ENCODE measurements at places on chromosomes 16 and 17. TPM values are rescaled to one million over a fixed set of nuclear protein-coding genes. Genes with fewer than 3 reads are reported as not detected.

The CES1 gene
- 25.0 TPM for total RNA-seq

The CD300C gene
- total RNA-seq = 0.69 TPM

The UBE2G1 gene
- total RNA-seq = 39.5 TPM

The QRICH2 gene
- total RNA-seq = 3.2 TPM

The AP2B1 gene
- total RNA-seq = 69.7 TPM

The RDM1 gene
- total RNA-seq = 1.2 TPM

DNA sequence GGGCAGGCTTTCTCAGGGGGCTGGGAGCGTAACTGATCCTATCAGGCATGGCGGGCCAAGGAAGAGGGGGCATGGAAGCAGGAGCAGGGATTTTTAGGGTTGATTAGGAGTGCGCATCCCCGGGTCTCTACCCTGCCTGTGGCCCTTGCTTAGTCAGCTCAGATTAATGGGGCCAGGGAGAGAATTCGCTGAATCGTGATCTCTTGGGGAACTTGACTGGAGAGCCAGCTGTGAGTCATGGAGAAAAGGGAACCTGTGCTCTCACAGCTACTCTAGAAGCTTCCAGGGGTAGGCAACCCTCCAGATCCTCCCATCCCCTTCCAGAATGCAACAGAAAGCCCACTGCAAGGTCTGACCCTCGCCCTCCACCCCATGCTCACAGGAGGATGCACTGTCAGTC, 3.6 kb downstream of the FOXN1 start:
- DNase-seq = no peak
